ENCODE measurements at places on chromosomes 3 and 15. TPM values are rescaled to one million over a fixed set of nuclear protein-coding genes. Genes with fewer than 3 reads are reported as not detected.

TTLL13 gene
- 0.20 TPM for total RNA-seq

ASB14 gene
- not detected for total RNA-seq

DNA sequence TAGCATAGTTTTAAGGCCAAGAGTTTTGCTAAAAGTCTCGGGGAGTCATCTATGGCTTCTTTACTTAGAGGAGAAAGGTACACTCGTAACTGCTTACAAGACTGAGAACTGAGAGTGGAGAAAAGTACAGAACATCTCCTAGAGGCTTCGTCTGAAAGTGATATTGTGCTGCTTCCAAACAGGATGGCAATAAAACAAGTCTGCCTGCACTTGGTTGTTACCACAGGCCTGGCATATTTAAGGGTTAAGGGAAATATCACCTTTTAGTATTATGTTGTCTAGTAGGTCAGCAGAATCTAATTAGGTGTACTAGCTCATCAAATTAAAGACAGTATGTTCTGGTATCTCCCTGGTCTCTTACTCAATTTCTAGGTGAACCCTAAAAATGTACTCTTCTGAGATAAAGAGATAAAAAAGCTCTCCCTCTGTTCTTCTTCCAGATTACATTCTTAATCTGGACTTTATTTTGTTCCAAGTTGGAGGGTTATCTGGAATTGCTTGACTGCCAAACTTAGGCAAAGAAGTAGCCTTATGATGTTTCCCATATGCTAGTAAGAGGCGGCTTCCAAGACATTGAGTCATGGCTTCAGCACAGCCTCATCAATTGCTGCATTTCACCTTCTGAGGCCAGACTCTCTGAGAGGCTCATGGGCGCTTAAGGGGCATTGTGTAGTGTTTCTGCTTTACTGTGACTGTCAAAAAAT, 181.3 kb downstream of the LSAMP start:
- no peak for DNase-seq

DNA sequence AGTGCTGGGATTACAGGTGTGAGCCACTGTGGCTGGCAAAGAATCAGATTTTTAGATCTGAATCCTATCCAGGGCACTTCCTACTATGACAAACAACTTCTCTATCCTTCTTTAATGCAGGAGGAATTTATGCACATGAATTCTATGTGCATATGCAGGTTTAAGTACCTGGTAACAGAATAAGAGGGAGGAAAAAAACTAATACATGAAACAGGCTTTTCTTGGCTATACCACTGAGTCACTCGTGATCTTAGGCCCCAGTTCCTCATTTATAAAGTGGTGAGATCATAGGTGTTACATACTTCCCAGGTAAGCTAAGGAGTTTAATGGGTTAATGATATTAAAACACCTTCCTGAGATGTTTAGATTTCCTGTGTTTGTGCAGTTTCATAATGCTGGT, 108.2 kb downstream of the TP63 start:
- no peak for DNase-seq

DNA sequence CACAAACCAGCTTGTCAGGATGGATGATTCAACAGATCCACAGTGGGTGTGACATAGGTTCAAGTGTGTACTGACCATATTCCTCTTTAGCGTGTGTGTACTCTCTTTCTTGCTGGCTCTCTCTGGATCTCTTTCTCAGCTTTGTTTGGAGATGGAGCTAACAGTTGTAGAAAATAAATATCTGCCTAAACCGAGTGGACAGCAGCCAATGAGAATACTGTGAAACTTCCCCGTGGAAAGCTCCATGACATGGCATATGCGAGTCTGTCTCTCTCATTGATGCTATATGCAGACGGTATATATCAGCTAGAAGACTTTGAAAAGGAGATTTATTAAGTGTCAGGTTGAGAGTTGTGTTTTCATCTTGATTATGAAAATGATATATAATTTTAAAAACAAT, 406.5 kb upstream of the SUCLG2 start:
- DNase-seq, result no peak

GRCh38 chr15:39453620-39454019, 127.3 kb upstream of the THBS1 start:
- peak; percentile 37 for DNase-seq

GRCh38 chr3:116030131-116030850, 407.0 kb downstream of the GAP43 start:
- DNase-seq, result no peak

DNA sequence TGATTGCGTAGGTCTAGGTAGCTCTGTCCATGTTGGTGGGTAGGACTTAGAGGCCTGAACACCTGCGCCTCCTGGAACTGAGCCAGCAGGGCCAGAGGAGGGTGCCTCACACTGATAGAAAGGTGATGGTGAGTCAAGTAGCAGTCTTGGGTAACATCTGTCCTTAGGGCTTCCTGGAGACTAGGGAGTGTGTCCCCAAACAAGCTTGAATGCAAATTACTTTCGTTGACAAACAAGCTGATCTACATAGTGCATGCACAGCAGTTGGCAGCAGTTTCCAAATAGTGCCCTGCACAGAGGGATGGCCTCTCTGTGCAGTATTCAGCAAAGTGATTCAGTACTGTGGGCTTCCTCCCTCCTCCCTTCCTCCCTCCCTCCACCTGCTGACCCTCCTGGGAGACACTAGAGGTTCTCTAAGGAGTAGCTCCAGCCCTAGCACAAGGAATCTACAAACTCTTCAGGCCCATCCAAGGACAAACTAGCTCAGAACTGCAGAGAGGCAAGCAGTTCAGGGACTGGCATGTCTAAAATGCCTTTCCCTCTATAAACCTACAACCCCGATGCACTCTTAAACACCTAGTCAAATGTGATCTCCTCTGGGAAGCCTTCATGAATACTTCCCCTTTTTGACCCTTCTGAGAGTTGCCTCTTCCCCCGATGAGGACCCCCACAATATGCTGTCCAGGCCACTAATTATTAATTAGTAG, 61.0 kb downstream of the TLE3 start:
- no peak for DNase-seq

- DNase-seq, result no peak
These were observed 16.7 kb upstream of the SLC7A14 start for GRCh38 chr3:170602556-170602955.

GRCh38 chr15:65323071-65323511, 18.6 kb downstream of the RNU5B-1 start:
- DNase-seq, result no peak

DNA sequence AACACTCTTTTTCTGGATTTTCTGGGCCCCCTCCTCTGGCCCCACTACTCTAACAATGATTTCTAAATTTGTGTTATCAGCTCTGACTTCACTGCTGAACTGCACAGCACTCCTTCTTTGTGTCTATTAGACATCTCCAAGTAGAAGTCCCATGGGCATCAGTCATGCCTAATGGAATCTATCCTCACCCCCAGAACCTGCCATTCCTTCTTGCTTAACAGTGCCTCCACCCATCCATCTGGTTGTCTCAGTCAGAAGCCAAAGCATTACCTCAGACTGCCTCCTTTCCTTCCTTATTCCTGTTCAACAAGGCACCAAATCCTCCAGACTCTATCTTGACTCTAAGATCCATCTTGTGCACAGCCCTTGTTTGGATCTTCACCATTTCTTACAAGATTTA, 36.2 kb downstream of the SSR3 start:
- no peak for DNase-seq

DNA sequence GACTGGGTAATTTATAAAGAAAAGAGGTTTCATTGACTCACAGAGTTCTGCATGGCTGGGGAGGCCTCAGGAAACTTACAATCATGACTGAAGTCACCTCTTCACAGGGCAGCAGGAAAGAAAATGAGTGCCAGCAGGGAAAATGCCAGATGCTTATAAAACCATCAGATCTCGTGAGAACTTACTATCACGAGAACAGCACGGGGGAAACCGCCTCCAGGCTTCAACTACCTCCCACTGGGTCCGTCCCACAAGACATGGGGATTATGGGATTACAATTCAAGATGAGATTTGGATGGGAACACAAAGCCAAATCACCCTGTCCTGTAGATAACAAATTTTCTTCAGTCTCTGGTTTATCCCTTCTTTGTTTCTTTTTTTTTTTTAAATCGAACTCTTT, 31.0 kb upstream of the AVEN start:
- no peak for DNase-seq
